ENCODE measurements at places on chromosomes 5 and 9. TPM values are rescaled to one million over a fixed set of nuclear protein-coding genes. Genes with fewer than 3 reads are reported as not detected.

Gene GLDC
- 0.63 TPM for total RNA-seq

Gene PCDHA6
- total RNA-seq: 0.45 TPM

Gene ERCC6L2
- total RNA-seq: 46.4 TPM

Gene MARVELD2
- total RNA-seq: 1.1 TPM

Gene SLC4A9
- total RNA-seq: not detected

Gene PDE6A
- not detected for total RNA-seq

Gene OR1J1
- total RNA-seq: not detected

Gene AUH
- total RNA-seq: 25.7 TPM
